NCI-H510A treated with DMSO at 0.1 percent for 48 hours (cell line): ENCODE measurements at places on chromosomes 3 and 15.
A peak's percentile ranks its signal among the peaks of the same experiment; 100 is the strongest.

DNA sequence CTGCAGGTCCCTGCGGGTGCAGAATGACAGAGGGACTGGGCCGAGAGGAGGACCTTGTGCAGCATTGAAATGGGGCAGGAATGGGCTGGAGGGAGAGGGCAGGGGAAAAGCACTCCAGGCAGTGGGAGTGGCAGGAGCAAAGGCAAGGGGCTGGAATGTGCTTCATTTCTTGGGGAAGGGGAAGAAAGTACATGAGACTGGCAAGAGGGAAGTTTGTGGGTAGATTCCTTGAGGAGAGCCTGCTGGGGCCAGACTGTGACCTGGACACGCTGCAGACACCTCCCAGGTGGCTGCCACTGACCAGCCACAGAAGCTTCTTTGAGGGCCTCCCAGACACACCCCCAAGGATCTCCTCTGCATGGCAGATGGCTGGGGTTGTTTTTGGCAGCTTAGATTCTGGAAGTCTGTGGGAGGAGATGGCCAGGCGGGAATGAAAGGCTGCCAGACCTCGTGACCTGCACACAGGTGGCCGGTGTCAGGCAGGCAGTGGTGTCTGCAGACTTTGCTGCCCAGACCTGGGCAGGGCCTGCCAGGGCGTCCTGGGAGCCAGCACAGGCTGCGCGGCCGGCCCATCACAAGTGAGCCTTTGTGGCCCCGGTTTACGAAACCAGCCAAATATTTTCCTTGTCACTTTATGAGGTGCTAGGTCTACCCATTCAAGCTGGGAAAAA, 53.1 kb downstream of the SPSB4 start:
- DNase-seq: no peak

DNA sequence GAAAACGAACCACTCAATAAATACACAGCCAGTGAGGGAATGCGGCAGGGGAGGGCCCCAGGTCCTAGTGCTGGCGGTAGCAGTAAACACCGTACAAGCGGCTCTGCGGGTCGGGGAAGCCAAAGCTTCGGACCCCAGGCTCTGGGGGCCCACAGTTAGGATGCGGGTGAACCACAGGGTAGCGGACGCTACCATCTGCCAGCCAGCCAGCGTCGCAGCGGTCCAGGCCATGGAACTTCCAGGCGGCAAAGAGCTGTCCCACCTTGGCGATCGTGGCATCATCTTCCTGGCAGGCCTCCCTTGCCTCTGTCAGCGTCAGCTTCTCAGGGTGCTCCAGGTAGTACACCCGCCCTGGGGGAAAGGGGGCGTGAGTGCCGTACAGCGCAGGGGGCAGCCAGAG, 17.4 kb downstream of the HAPLN3 start:
- DNase-seq: no peak

- DNase-seq: no peak
Measured at GRCh38 chr3:101513419-101513986, 491 bp upstream of the SENP7 start.

- no peak for DNase-seq
Measured at GRCh38 chr3:123419181-123419849, 29.6 kb downstream of the ADCY5 start.

- no peak for DNase-seq
Measured at GRCh38 chr3:3628676-3629328, 170.4 kb upstream of the LRRN1 start.

DNA sequence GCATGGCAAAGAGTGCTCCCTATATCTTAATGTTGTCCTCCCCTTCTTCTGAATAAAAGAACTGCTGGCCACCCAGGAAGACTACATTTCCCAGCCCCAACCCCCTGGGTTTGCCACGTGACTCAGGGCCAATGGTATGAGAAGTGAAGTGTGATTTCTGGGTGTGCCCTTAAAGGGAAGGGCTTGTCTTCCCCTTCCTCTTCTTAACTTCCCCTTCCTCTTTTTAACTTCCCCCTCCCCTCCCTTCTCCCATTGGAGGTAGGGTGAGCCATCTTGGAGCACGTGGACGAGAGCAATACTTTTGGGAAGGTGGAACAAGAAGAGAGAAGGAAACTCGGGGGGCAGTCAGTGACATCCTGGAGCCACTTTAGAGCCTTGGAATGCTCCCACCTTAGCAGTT, 6.8 kb upstream of the KBTBD12 start:
- DNase-seq: no peak

GRCh38 chr3:50112462-50112861, 23.7 kb downstream of the RBM5 start:
- DNase-seq: peak; percentile 77

DNA sequence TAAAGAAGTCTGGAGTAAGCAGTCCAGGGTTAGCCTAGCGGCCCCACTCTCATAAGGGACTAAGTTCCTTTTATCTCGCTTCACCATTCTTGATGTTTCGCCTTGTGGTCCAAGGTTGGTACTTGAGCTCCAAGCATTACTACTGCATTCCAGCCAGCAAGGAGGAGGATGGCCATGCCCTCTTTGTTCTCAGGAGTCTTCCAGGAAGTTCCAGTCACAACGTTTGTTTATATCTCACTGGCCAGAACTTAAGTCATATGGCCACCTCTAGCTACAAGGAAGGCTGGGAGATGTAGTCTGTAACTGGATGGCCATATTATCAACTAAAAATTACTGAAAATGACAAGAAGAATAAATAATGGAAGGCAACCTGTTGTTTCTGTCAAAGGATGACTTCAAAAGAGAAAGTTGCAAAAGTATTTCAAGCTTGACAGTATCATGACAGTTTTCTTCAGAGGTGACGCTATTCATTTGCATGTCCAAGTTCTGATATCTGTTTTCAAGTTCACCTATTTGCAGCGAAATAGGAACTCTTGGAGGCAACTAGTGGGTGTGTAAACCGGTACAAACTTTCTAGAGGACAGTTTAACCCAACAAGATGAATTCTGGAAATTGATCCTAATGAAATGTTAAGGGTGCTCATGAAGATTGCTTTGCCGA, 118.6 kb downstream of the PGPEP1L start:
- no peak for DNase-seq

DNA sequence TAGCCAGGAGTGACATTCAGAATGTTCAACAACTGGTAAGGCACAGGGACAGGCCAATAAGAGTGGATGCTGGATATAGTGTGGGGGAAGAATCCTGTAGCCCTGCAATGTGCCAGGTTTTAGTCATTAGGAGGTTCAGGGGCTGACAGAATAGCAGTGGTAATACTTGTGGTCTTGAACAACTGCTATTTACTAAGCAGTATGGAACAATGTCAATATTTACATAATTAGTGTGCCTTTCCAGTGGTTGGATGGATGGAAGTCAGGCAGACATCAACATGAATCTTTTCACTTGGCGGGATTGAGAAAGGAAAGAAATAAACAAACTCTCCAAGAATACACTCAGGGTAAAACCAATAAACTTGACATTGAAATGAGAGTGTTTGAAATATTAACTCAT, 55.1 kb downstream of the OTOL1 start:
- peak; percentile 67 for DNase-seq

DNA sequence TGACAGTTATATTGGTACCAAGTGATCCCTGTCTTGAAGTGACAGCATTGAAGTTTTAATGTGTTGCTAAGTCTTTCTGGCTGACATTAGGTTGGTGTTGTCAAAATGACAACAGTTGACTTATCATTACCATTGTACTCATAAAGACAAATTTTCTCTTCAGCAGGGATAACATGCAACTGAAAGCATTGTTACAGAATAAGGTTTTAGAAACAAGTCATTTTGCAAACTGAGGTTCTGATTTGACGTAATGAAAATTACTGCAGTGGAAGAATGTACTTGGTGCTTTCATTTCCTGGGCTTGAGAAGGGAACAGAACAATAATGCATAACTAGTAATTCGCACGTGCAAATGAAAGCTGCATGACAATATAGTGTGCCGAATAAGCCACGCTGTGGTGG, 75.1 kb downstream of the MOBP start:
- no peak for DNase-seq

GRCh38 chr3:149638228-149639092, 19.4 kb downstream of the WWTR1 start:
- DNase-seq: no peak

DNA sequence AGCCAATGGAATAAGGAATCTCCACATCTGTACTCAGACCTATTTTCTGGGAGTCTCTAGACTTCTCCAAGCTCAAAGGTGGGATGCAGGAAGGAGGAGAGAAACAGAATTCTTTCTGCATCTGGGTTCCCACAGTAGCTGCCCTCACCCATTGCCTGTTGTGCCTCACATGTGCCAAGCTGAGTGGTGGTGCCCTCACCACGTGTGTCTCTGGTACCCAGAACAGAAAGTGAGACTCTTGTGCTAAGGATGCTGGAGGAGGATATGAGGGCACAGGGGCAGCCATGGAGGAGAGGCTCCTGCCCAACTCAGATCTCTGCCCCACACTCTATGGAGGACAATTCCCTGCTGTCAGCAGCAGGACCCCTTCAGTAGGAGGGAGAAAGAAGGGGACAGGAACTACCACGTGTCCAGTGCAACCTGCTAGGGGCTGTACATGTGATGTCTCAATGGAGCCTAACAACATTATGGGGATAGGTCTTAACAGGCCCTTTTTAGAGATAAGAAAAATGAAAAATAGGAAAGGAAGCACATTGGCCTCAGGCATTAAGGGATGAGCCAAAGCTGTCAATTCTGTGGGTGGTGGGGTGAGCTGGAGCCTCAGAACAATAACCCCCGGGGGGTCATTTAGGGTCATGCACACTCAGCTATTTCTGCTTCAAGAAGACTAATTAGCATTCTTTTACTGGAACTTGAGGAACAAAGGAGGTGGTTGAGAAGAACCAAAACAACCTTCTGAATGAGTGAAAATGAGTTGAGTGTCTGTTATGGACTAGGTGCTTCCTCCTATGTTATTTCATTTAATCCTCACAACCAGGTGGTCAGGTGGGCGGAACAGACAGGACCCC, 16.3 kb upstream of the NOX5 start:
- no peak for DNase-seq

GRCh38 chr3:47079432-47079831, 84.5 kb downstream of the SETD2 start:
- no peak for DNase-seq

DNA sequence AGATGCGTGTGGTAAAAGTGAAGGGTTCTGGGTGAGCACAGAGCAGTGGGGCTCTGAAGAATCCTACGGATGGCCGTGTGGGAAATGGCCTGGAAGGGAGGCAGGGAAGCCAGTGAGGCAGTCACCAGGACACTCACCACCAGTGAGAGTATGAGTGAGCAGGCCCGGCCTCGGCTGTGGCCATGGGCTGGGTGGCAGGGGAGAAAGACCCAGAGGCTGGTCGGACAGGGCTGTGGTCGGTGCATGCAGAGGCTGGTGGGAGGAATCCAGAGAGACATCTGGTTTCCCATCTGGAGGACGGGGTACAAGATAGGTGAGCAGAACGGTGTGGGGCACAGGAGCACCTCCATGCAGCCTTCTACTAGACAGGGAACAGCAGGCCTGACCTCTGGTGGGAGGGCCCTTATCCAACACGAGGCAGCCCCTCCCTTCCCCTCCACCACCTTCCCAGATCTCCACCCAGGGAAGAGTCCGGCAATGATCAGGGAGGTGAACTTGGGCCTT, 10.1 kb downstream of the PCSK6 start:
- no peak for DNase-seq

DNA sequence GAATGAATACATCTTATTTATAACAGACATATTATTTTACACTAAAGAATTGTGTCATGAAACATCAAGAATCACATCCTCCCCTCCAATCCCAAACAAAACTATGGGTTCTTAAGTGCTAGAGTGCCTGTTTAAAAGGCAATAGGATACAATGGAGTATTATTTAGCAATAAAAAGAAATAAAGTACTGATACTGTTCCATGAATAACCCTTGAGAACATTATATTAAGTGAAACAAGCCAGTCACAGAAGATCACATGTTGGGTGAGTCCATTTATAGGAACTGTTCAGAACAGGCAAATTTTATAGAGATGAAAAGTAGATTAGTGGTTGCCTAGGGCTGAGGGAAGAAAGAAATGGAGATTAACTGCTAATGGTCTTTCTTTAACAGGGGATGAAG, 86.5 kb downstream of the ANKRD28 start:
- no peak for DNase-seq

GRCh38 chr3:133192363-133192945, 154.3 kb downstream of the TMEM108 start:
- no peak for DNase-seq

GRCh38 chr15:90664650-90665287, 52.4 kb upstream of the BLM start:
- DNase-seq: peak; percentile 40

GRCh38 chr3:62134061-62134496, 239.3 kb downstream of the FEZF2 start:
- no peak for DNase-seq

DNA sequence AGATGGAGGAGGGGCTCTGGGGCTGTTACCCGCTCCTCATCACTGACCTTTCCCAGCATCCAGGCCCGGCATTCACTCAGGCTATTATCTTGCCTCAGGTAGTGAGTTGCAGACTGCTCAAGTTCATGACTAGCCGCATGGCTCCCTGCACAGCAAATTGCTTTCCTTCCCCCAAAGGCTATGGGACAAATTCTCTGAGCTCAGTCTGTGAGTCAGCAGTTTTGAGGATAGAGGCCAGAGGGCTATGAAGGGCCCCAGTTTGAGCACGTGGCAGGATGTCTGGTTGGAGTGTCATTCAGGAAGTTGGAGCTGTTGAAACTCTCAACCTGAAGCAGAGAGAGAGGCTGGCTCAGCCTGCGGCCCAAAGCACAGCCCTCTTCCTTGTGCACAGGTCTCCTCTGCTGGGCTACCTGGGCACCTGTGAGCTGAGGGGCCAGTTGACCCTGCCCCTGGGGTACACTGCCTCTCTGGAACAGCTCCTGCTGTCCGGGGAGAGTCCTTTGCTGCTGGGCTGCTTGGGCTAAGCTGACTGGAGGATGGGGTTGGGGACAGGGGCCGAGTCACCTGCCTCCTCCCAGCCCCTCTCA, 7.9 kb downstream of the FAH start:
- peak; percentile 40 for DNase-seq

GRCh38 chr3:159856590-159857104, 132.0 kb upstream of the IL12A start:
- no peak for DNase-seq

DNA sequence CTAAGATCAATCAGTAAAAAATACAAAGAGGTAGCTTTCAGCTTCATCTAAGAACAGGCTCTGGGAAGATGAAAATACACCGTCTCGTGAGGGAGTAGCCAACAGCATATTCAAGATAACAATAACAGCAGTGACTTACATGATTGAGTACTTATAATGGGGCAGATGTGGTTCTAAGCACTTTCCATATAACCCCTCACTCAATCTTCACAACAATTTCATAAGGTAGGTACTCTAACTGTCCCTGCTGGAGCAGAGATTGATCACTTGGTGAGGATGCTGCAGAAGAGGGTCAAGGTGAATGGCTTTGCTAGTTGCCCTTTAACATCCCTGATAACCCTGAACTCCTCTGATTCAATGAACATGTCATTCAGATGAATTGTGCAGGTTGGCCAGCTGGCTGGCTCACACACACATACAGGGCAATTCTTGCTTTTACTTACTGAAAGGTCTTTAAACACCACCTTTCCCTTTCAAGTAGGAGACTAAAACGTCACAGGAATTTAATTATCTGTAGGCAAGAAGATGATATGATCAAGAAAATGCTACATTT, 984.2 kb upstream of the CFAP20DC start:
- no peak for DNase-seq
